ENCODE measurements at places on chromosomes 5 and 9.

GRCh38 chr9:2345013-2345412 is 276.6 kb upstream of the VLDLR start:
- no peak for DNase-seq

DNA sequence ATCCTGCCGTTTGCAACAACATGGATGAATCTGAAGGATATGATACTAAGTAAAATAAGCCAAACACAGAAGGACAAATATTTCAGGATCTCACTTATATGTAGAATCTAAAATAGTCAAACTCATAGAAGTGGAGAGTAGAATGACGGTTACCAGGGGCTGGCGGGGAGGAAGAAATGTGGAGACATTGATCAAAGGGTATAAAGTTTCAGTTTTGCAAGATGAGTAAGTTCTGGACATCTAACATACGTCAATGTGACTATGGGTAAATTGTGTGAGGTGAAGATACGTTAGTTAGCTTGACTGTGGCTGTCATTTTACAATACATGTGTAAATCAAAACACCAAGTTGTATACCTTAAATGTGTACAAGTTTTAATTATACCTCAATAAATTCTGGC is 200.3 kb downstream of the SNX18 start:
- no peak for DNase-seq

GRCh38 chr5:90020575-90021538 is 388.7 kb downstream of the CETN3 start:
- no peak for DNase-seq

DNA sequence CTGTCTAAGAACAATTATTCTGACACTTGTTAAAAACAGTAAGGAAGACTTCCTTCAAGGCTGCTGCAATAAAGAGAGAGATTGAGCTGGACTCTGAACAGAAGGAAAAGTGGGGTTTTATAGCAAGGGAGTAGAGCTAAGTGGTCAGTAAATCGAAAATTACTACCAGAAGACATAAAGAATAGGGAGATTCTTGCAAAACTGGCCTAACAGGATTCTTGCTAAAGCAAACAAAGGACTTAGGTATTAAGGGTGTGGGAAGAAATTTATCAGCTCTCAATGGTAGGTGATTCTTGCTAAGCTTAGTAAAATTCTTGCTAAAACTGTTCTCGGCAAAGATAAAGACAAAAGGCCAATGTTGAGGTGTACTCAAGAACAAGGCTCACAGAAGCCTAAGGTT is 300.5 kb downstream of the SLCO4C1 start:
- no peak for DNase-seq

DNA sequence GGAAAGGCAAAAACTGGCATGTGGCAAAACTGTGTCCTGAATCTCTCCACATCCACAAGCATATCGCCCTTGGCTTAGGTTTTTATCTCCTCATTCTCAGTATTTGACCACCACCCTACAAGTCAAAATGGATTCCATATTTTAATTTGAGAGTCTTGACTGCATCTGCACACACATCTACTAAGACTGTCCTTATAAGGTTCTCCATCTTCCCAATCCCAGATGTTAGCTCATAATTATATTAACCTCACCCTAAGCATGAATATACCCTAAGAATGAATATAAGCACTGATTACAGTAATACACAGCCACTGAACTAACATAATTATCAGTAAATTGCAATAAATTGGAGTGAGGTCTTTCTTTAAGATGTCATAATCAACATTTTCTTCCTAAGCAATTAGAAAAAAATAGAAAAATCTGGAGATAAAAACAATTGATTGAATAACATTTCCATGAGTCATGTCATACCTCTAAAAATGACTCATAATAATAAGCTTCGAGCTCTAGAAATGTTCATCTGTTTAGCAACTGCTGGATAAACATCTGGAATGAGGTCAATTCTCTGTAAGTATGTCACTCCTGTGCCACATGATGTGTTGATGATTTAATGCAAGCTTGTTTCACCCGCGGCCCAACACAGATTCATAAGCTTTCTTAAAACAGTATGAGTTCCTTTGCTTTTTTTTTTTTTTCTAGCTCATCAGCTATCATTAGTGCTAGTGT is 39.9 kb upstream of the PAM start:
- no peak for DNase-seq

DNA sequence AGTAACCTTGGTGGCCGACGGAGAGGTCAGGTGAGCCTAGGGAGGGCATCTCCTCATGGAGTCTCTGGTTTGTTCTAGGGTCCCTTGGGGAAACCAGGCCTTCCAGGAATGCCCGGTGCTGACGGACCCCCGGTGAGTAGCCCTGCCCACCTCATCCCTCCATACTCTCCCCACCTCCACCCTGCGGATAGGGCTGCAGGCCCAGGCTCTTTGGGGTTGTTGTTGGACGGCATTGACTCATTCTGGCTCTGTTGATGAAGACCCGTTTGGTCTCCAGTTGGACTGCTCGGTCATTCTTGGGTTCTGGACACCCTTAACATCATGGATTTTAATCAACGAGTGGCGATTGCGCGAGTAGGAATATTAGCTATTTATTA is 112.3 kb upstream of the FCN2 start:
- no peak for DNase-seq
